ENCODE measurements at places on chromosomes 6 and 20.

- DNase-seq = no peak
These were observed 67.7 kb upstream of the ZNFX1 start for GRCh38 chr20:49345524-49345923.

DNA sequence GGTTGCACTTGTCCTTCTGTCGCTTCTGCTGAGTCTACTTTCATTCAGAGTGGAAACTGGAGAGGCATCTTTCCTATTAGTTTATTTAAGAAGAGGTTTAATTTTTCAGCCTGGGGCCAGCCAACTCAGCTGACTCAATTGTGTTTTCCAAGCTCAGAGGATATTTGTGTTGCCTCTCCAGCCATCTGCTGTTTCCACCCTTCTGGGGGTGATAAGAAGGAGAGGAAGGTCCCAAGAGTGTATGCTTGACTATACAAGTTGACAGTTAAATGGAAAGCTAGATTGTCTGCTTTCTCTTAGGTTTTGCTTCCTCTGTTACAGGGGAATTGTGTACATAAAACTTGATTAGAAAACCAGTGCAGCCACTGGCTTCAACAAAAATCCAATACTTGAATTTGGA lies 3.0 kb downstream of the PSMF1 start:
- DNase-seq = no peak

DNA sequence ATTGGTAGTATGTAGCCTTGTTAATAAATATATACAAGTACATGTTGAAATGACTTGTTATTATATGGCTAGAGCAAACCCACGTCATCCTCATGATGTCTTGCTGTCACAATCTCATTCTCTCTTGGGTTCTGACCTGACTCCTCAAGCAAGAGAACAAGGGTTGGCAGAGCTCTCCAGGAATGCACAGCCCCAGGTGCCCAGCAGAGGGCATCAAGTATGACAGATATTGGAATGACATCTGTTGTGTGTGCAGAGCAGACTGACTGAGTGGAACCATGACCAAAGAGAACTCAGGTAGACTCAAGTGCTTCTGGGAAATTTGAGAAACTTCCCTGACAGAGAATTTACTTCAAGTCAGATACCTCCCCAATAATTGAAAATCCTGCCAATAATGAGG lies 90.6 kb downstream of the PAX1 start:
- DNase-seq = no peak

- DNase-seq = no peak
These were observed 117.5 kb downstream of the GPX5 start for GRCh38 chr6:28643017-28643740.

- no peak for DNase-seq
These were observed 43.0 kb upstream of the CCR6 start for GRCh38 chr6:167079853-167080297.

DNA sequence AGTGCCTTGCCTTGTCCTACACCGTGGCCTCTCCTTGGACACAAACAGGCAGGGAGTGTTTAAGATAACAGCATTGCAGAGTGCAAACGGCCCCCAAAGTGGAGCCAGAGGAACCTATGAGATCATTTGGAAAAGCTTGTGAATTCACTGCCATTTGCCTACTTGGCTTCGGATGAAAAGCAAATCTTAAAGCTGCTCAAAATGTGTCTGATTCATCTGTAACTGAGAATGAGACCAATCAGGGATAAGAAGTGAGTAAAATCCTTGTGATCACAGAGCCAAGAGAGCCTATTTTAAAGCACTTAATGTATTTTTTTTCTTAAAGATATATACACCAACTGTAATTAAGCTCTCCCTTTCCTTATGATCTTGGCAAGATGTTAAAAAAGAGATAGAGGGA lies 65.7 kb upstream of the BACH2 start:
- no peak for DNase-seq

- no peak for DNase-seq
These were observed 1.2 kb downstream of the TBX18 start for GRCh38 chr6:84763003-84763885.

DNA sequence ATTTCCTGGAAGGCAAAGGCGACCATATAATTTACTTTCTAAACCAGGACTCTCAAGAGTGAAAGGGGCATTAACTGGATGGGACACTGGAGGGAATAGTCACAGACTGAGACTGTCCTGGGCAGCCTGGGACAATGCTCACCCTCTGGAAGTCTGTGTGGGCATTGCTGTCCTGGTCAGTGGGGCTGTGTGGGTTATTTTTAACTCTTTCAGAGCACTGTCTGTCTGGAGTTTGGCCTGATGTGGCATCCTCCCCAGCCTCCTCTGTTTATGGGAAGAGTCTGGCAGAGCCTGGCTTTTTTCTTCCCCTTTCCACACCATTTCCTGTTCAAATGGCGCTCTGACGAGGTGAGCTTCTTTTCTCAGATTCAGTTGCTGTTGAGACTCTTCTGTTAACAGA lies 11.7 kb downstream of the DAAM2 start:
- DNase-seq = no peak

GRCh38 chr20:35370751-35371150 lies 41.0 kb downstream of the UQCC1 start:
- DNase-seq = no peak

- DNase-seq = peak; percentile 49
These were observed 15.8 kb upstream of the FAM8A1 start for GRCh38 chr6:17584241-17584803.

GRCh38 chr6:2134554-2134953 lies 110.9 kb downstream of the GMDS start:
- no peak for DNase-seq

GRCh38 chr6:123117145-123117908 lies 121.3 kb downstream of the CLVS2 start:
- no peak for DNase-seq

GRCh38 chr6:33987531-33988021 lies 158.3 kb downstream of the GRM4 start:
- DNase-seq = no peak

DNA sequence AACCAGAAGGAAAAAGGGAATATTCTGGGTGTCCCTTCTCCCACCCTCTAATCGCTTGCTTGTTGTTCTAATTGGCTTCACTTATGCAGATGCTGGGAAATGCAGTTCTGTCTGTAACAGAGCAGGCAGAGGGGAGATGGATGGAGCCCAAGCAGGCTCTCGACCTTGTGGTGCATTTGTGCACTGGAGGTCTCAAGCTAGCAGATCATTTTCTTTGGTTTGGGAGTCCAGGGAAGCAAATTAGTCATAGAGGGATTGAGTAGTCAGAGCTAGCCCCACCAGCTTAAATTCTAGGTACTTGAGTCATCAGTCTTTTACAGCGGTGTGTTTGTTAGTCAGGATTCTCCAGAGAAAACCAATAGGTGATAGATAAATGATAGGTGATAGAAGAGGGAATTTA lies 234.7 kb upstream of the ECI2 start:
- DNase-seq = no peak

- no peak for DNase-seq
These were observed 1.8 kb downstream of the GRIK2 start for GRCh38 chr6:101395345-101395744.

- no peak for DNase-seq
These were observed 135.6 kb upstream of the UST start for GRCh38 chr6:148611213-148611612.

DNA sequence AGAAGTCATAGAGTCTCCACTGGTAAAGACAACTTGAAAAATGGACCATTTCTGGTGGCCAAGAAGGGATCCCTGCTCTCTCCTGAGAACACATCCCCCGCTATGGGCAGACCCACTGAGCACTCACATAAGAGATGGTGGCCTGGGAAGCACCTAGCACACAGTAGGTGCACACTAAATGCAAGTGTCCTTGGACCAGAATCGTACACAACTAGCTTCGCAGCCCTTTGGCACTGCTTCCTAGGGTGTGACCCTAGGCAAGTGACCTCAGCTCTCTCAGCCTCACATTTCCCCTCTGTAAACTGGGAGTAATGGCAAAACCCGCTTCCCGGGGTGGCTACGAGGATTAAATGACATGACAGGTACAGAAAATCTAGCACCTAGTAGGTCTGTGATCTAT lies 35.1 kb downstream of the KCNB1 start:
- DNase-seq = no peak

DNA sequence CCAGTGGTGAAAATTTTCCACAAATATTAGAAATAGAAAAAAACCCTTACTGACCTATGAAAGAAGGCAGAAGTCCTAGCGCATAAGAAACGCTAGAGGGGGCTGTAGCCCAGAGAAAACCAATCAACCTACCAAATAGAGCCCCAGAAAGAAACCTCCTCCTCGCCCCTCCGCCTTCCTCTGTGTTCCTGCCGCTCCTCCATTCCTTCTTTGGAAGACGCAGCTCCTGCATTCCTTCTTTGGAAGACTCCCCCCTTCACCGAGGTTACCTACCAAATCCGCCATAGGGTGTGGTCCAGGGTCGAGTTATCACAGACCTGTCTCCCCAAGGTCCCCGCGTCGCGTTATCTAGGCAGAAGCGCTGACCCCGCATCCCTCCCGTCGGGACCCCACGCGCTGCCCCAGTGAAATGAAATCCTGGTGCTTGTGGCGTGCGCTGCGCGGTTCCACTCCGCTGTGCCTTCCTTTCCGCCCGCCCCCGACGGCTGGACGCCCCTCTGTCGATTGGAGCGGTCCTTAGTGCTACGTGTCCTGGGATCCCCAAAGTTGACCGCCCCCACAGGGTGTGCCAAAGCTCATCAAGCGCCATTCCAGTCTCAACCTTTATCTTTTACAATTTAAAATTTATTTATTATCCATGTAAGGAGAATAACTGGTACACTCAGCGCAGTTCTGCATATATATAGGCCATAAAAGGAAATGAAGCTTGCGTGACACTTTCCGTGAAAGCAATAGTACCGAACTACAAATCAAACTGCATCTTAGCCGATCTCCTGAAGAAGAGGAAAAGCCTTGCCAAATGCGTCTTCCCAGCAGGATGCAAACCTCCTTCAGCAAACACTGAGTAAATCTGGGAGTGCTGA lies 13.0 kb downstream of the RPP21 start:
- DNase-seq = peak; percentile 80

DNA sequence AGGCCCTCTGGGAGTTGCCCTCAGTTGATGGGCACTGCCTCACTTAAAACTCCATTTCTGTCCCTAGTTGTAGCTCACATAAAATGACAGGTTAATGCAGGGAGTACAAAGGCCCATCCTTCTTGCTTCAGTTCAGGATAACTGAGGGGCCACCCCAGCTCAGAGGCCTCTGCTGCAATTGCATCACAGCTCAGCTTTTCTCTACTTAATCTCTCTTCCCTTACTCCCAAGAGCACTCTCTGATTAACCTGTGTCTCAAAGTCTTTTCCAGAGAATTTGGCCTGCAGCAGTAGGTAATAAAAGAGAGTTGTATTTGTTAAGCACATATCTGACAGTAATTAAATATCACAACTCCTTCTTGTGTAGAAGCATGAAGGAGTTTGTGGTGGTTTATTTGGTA lies 40.9 kb upstream of the FLRT3 start:
- no peak for DNase-seq

DNA sequence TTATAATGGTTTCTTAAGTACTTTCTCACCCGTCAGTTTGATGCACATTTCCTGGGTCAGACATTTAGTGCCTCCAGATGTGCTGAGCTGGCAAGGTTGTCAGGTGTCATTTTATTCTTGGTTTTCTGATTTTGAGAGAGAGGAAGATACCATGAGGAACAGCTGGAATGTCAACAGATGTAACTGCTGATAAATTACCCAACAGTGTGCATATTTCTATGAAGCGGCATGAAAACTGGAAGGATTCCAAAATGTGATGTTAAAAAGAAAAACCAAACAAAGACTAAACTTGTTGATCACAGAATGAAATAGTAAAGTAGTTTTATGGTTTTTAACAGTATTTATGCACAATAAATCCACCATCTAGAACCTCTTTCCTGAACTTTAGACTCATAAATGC lies 447.3 kb downstream of the HDGFL1 start:
- no peak for DNase-seq

DNA sequence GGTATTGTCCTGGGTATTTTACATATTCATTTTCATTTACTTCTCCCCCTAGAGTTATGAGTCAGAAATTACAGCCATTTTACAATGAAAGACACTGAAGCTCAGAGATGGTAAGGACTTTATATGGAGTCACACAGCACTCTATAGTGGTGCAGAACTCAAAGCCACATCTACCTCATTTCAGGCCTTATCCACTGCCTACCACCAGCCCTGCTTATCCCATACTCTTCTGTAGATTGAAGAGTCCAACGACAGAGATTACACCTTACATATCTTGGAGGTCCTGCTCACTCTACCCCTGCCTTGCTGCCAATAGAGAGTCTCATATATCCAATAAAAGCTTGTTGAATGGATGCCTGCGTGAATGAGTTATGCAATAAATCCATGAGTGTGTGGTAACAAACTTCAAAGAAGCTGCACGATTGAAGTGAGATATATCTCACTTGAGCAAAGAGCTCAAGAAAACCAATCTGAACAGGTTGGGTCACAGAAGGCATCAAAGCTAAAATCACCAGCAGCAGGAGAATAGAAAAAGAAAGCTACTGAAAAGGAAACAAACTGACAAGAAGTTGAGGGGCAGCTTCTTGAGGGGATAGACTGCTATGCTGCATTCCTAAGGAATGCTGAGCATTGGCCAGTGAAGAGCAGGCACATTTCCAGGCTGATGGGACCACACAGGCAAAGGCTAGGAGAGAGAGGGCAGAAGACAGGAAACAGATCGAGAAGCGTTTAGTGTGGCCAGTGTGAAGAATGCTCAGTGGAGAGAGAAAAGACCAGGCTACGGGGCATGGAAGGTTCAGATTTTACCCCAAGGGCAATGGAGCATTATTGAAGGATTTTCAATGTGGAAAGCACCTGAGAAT lies 585.6 kb downstream of the DHX35 start:
- DNase-seq = no peak

DNA sequence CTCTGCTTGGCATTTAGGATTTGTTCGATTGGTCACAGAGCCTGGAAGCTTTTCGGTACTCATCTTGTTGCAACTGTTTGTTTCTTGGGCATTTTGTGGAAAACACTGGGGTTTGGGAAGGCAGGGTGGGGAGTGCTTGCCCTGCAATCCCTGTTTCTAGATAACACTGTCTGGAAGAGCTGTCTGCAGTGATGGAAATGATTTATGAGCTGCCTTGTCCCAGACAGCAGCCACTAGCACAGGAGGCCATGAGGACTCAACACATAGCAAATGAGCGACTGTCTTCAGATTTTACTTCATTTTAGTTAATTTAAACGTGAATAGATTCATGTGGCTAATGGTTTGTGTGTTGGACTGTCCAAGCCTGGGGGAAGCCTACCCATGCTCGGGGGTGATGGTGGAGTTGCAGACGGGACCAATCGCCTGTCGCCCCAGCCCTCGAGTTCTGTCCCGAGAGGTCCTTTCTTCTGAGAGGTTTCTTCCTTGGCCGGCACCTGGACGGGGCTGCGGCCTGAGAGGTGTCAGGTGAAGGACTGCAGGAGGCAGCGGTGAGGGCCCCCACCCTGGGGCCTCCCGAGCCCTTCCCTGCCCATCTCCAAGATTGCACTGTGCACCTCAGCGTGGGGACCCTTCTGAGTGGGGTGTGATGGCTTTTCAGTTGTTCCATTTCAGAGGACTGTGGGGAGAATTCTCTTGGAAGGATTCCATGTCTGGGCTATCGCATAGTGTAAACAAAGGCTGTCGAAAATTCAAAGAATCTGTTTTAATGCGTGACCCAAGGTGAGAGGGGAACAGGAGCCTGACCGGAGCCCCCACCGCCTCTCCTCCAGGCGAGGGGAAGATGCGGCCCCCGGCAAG lies 55.4 kb downstream of the SMOC2 start:
- no peak for DNase-seq

GRCh38 chr6:119076173-119076572 lies 2.3 kb downstream of the FAM184A start:
- DNase-seq = no peak

Measured in neuronal stem cell (in vitro differentiated cells).